ENCODE measurements at places on chromosomes 7 and 10. TPM values are rescaled to one million over a fixed set of nuclear protein-coding genes. Genes with fewer than 3 reads are reported as not detected.

- DNase-seq = no peak
These were observed 168.1 kb downstream of the ARID5B start for GRCh38 chr10:62069452-62070178.

Gene NAPEPLD
- total RNA-seq = 19.9 TPM

GRCh38 chr10:33743429-33743857 lies 409.0 kb upstream of the NRP1 start:
- no peak for DNase-seq

Gene SLC29A4
- total RNA-seq = 1.3 TPM

- peak; percentile 74 for DNase-seq
These were observed 1.2 kb upstream of the ATP6V0E2 start for GRCh38 chr7:149872419-149873073.

Gene HDAC9
- total RNA-seq = 4.3 TPM

- DNase-seq = no peak
These were observed 43.7 kb downstream of the DGKB start for GRCh38 chr7:14858866-14859265.

- DNase-seq = no peak
These were observed at the start of gene DNAJC12 for GRCh38 chr10:67837541-67838314. Gene DNAJC12 (minus strand): TSS chr10:67838188. CDS start chr10:67838011, 177 bp downstream.

DNA sequence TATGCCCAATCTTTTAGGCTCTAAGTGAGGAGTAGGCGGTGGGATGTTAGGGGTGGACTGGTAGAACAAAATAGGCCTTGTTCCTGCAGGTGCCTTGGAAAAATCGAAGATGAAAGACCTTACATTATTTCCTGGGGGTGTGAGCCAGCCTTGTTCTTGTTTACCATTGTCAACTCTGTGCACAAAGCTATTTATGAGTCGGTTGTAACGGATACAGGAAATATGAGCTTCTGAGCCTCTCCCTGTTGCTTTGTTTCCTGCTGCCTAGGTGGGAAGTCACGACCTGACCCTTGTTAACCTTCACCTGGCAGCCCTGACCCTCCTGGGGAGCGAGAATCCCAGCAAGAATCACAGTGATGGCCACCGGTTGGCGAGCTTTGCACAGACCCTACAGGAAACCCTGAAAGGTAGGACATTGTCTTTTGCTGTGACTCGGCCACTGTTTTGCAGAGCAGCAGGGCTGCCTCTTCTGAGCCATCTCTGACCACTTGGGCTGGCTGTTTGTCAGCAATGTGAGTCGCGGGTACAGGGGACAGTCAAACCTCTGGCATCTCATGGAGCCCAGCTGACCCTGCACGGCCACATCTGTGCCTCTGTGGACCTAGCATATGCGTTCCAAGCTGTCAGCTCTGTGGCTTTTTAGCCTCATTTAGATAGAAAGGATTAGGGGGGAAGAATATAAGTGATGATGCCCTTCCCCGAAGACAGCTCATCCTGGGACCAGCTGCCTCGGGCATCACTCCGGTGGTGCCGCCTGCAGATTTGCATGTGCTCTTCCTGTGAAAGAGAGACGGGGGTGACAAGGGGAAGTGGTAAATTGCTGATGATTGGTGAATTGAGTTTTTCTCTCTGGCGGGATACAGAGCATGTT lies 102.1 kb upstream of the ANLN start:
- no peak for DNase-seq

DNA sequence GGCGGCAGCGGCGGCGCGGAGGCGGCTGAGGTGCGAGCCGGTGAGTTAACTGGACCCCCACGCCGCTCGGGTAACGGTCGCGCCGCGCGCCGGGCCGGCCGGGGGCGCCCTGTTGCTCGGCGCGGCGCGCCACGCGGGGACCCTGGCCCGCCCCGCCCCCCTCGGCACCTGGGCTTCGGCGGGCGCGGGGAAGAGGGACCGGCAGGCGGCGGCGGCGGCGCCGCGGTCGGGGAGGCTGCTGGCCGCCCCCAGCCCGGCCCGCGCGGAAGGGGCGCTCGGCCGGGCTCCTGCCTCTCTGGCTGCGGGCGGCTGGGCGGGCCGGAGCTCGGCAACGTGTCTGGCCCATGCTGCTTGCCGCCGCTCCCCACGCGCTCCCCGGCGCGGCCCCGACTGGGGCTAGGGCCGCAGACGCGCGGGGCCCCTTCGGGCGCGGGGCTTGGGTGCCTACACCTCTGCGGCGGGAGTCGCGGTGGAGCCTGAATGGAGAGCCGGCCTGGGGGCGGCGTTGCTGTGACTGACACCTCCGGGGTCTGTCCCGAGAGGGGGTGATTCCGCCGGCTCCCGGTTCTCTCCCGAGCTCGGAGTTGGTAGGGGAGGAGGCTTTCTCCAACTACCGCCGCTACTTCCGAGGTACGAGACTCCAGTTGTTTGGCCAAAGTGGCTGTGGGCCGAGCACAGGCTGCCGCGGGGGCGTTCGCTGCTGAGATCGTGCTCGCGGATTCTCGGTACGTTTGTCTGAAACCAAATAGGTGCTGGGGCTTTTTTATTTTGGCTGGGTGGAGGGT lies 494 bp downstream of the PALS2 start:
- DNase-seq = peak; percentile 56

- no peak for DNase-seq
These were observed 37.1 kb upstream of the TOMM7 start for GRCh38 chr7:22859641-22860290.

Gene NIPSNAP2
- total RNA-seq = 85.9 TPM

DNA sequence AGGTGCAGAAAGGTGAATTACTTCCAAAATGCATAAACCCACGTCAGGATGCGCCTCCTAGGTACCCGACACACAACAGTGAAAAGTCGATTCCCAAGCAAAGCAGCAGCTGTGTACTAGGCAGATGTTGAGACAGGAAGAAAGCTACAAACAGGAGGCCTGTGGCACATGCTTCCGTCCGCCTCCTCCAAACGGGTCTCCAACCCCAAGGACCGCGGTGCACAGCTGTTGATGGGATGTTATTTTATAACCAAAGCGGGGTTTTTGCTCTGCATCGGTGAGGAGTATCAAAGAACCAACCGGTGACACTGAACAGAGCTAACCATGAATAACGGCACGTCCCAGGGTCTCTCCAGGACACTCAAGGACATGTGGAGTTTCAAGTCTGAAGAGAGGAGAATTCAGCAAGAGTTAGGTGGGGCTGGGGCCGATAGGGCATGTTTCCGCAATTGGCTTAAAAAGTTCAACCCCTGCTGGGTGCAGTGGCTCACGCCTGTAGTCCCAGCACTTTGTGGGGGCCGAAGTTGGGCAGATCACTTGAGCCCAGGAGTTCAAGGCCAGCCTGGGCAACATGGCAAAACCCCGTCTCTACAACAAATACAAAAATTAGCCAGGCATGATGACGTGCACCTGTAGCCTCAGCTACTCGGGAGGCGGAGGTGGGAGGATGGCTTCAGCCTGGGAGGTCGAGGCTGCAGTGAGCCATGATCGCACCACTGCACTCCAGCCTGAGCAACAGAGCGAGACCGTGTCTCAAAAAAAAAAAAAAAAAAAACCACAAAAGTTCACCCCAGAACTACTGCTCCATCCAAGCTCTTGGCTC lies 108.0 kb downstream of the SMURF1 start:
- DNase-seq = no peak

GRCh38 chr10:71584461-71584860 lies 135.1 kb downstream of the C10orf105 start:
- DNase-seq = no peak

GRCh38 chr10:102963756-102964025 lies 45.6 kb downstream of the CNNM2 start:
- DNase-seq = no peak

Gene CFAP69
- 2.3 TPM for total RNA-seq

DNA sequence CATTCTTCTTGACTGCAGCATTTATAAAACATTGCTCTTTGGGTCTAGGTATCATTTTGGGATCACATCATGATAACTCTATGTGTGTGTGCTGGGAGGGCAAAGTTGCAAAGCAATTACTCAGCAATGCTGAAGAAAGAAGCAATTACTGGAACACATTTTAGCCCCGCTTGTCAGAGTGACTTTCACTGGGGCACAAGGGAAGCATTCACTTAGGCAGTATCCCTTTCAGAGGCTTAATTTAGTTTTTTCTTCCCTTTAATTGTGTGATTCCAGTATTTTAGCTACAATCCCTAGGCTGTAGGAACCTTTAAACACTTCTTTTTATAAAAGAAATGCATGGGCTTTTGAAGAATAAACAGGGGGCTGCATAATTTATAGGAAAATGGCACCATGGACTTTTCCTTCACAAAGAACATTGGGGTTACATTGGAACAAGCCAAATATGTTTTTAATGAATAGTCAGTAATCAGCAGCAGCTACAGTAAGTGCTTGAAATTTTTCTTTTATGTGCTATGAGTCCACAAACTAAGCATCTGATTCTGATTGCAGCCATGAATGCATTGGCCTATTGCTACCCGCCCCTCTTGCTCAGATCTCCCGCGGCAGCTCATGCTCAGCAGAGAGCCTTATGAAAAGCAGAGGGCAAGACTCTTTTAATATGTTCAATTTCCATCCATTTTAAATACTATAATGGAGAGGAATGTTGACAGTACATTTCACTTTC lies 51.2 kb upstream of the NXPH1 start:
- no peak for DNase-seq

- no peak for DNase-seq
These were observed 32.9 kb downstream of the CELF2 start for GRCh38 chr10:11050301-11051287.

DNA sequence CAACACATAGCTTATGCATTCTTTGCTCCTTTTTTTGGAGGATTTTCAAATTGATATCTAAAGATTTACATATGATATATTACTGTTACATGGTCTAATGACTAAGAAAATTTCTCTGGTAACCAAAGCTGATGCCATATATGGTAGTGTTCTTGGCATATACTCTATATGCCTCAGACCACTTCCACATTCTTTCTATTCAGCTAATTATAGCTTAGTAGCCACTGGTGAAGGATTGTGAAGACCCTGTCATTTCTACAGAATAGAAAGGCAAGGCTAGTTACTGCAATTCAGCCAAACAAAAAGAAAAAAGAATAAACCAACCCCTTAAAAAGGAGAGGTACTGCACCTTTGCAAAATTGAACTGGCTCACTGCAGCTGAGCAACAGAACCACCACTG lies 3.7 kb downstream of the PURB start:
- no peak for DNase-seq

- no peak for DNase-seq
These were observed 2.4 kb downstream of the LRIT1 start for GRCh38 chr10:84238909-84239308.

Measured in adrenal gland (tissue), 19 donors.